Hematopoietic multipotent progenitor cell treated with erythropoietin and hydrocortisone succinate and interleukin-3 and kit ligand, for 17 days (in vitro differentiated cells): ENCODE measurements at places on chromosomes 1 and 21.

- no peak for DNase-seq
Measured at GRCh38 chr1:214514032-214514818, 37.2 kb downstream of the PTPN14 start.

- no peak for DNase-seq
Measured at GRCh38 chr1:179757933-179758332, 14.8 kb downstream of the FAM163A start.

DNA sequence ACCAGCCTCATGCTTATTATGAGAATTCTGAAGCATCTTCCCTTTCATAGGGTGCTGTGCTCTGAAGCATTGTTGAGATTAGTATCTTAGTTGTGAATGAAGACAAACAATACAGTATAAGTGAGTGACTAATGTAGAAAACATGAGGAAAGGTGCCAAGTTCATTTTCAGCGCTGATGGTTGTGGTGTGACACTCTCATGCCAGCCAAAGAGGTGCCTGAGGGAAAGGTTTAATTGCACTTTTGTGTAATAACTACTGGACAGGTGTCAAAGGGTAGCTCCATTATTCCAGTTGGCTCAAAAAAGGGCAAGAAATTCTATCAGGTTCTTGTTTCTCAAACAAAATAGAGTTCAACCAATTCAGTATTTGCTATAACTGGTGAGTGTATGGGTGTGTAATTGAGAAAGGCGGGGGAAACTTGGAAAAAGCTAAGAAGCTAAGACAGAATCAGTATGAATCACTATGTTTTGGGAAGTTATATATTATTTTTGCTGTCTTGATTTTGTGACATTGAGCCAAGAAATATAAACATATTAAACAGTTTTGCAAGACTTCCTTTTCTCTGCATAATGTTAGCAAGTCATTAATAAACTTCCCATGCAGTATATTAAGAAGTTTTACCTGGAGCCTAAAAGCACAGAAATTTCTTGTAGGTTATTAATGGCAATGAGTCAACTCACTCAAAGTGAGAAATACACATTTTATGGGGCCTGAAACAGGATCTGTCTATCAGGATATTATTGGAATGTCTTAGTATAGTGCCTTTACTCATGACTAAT, 31.8 kb downstream of the KCNK2 start:
- no peak for DNase-seq

GRCh38 chr1:15691434-15692032, 7.4 kb downstream of the PLEKHM2 start:
- DNase-seq, result no peak

- DNase-seq, result no peak
Measured at GRCh38 chr1:243287652-243288051, 31.8 kb downstream of the SDCCAG8 start.

- peak; percentile 20 for DNase-seq
Measured at GRCh38 chr1:61641578-61642336, 83.2 kb downstream of the TM2D1 start.

DNA sequence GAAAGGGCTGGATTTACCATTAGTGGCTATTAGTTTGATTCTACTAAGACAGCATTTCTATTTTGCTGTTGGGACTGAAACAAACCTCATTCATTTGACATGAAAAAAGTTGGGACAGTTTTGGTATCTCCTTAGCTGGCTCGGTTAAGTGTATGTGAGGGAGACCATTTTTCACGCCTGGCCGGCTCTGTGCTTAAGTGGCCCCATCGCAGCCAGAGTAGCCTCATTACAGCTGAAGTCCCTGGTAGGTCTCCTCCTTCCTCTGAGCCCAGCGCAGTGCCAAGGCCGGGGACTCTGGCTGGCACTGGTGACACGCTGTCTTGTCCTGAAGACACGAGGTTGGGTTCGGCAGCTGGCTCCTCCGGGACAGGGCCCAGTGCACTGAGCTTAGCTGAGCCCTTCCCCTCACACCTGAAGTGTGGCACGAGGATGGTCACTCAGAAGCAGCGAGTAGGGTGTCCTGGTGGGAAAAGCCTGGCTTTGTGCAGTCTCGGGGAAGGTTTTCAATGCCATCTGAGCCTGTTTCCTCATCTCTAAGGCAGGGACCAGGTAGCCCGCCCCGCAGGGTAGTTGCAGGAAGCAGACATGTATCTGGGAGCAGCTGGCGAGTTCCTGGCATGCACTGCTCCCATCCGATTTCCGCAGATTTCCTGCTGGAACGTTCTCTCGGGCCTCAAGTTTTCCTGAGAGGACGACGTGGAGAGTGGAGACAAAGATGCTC, 196.5 kb downstream of the DYRK1A start:
- no peak for DNase-seq

DNA sequence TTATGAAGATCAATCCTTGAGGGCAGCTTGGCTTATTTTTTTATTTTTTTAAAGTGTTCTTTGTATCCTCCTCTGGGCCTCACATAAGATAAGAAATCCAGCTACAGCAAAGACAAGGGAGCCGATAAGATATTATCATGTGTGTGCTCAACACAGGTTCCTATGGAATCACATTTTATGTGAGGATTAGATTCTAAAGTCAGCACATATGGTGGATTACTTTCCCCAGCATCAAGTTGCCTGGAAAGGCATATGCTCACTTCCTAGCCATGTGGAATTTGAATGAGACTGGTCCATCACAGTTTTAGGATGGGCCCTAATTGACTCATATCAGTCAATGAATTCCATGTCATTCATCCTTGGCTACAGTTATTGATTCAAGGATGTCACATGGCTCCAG, 456.9 kb upstream of the LRRC7 start:
- DNase-seq, result no peak

DNA sequence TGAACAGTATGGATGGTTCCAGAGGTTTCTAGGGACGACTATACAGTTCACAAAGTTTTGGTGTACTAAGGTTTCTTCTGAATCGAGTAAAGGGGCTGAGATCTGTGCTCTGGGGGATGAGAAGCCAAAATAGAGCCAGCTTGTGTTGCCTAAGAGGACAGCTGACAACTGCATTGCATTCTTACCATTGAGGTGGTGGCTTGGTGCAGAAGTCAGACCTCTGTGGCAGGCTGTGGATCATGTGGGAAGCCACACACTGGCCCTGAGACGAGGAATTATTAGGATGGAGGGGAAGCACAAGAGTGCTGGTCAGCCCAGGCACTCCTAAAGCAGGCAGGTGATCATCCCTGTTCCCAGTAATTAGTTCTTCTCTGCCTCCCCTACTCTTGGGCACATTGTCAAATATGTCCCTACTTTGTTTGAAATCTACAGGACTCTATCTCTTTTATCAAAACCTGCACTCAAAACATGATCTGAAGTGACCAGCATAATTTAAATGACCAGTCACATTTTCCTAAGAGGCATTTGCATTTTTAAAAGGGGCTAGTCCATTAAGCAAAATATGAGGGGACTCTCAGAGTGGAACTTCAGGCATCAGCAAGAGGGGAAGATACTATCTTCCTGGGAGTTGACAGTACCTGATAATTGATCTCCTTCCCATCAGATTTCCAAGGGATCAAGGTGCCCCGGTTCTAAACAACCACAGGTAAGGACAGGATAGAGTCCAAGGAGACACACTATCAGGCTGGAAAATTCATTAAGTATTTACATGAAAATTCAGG, at the start of gene FCRLB:
TSS of gene FCRLB (plus strand) at position 589 of the 782 bp plus-strand sequence. CDS start 1,129 bp downstream, outside the sequence.
- DNase-seq, result no peak

GRCh38 chr1:89149976-89150375, 24.1 kb upstream of the GBP2 start:
- DNase-seq, result no peak

GRCh38 chr1:6732942-6733341, 31.3 kb upstream of the DNAJC11 start:
- no peak for DNase-seq

DNA sequence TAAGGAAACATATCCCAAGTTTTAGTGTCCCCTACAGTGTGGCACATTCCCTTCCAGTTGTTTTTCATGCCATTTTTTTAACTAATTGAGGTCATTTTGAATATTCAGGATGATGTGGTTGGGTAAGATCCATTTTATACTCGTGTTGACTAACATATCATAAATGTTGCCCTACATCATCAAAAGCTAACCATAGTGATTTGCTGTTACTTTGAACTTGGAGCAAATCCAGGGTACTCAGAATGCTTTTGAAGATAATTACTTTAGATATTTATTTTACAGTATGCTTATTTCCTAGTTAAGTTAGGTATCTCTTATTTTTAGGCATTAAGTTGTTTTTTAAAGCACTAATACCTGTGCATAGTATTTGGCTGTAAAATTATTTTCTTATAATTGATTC, 57.8 kb downstream of the DYRK1A start:
- DNase-seq, result no peak
